ENCODE measurements at places on chromosomes 12 and 14.

DNA sequence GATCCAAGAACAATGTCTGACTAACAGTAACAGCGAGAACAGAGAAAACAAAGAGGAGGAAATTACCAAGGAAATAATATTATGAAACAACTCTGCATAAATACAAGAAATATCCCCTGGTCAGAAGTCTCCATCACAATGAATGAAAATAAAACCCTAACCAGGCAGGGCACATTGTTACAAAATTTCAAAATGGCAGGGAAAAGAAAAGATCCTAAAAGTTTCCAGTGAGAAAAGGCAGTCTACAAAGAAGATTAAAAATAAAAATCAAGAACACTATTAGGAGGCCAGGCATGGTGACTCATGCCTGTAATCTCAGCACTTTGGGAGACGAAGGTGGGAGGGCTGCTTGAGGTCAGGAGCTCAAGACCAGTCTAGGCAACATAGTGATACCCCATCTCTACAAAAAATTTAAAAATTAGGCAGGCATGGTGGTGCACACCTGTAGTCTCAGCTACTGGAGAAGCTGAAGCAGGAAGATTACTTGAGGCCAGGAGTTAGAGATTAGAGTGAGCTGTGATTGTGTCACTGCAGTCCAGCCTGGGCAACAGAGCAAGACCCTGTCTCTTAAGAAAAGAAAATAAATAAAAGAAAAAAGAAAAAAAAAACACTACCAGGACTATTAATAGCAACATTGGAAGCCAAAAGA lies 47.8 kb downstream of the FERMT2 start:
- DNase-seq, result no peak

GRCh38 chr12:15712823-15713660 lies 76.1 kb downstream of the EPS8 start:
- DNase-seq, result no peak

DNA sequence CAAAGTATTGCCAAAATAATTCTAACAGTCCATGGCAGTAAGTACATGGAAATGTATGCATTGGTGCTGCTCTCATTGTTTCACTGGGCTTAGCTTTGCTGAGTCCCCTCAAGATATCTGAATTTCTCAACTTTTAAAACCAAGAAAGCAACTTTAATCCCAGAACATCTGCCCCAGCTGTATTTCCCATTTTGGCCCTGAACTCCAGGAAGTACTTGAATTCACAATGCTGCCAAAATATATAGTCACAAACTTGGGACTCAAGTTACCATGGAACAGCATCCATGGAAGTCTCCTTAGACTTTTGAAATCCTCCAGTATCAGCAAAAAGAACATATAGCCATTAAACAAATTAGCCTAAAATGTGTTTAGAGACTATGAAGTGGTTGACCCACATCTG lies 78.5 kb upstream of the FLRT2 start:
- no peak for DNase-seq

DNA sequence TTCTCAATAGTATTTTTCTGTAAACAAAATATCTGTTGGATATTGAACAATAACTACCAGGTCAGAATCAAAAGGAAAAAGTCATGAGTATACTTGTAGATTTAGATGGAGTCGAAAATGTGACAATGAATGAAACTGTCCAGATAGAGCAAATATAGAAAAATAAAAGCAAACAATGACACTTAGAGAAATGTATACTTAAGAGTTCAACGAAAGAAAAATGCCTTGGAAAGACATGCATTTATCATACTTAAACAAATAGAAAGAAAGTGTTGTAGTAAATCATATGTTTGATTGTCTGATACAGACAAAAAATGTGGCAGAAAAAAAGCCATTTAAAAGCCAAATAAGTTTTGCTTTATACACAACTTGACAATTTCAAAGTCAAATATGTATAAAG lies 571.2 kb upstream of the MGAT4C start:
- no peak for DNase-seq

DNA sequence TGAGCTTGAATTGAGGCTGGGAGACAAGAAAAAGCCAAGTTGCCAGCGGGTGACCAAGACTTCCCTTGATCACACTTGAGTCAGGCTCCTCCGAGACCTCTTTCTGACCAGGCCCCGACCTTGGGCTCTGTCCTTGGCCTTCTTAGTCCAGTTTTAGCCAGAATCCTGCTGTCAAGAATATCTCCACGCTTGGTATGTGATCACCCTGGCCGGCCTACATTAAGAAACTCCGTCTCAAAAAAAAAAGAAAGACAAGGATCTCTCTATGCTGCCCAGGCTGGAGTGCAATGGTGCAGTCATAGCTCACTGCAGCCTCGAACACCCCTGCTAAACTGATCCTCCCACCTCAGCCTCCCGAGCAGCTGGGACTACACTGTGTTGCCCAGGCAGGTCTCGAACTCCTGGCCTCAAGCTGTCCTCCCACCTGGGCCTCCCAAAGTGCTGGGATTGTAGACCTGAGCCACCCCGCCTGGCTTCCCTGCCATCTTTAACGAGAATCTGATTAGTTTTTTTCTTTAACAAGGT lies 1.0 kb upstream of the ITPK1 start:
- DNase-seq, result no peak
